Lower lobe of right lung (tissue), 2 donors: ENCODE measurements at places on chromosomes 4 and X.

DNA sequence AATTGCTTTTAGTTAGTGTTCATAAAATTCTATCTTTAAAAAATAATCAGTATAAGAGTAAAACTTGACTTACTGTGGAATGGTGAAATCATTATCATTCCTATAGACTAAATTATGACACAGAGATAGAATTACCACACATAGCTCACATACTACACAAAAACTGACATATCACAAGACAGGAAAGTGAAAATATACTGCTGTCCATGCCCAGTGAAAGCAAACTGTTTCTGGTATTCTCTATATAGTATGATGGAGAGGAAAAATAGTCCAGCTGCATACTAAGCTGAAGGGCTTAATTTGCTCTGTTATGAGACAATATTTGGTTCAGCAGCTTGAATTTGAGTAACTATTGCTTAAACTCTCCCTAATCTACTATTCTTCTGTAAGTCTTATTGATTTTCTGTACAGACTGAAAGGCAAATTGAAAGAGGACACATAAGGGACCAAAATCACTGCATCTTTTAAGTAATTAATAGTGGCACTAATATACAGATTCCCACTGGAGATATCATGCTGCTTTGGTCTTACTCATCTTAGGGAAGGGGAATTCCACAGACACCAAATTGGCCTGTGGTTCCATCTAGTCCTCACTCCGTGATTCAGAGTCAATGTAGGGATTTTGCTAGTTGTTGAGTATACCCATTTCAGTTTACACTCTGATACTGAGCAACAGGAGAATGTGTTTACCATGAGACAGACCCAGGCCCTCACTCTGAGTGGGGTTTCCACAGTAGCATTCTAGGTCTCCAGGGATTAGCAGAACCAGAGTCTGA lies 47.4 kb upstream of the AGA start:
- no peak for DNase-seq
- no peak overlapping the region for H3K27ac ChIP-seq
- no peaks in the 10 kb centered on the region for H3K36me3 ChIP-seq
- H3K27me3 ChIP-seq = no peaks in the 10 kb centered on the region
- H3K4me1 ChIP-seq = no peaks in the 10 kb centered on the region

DNA sequence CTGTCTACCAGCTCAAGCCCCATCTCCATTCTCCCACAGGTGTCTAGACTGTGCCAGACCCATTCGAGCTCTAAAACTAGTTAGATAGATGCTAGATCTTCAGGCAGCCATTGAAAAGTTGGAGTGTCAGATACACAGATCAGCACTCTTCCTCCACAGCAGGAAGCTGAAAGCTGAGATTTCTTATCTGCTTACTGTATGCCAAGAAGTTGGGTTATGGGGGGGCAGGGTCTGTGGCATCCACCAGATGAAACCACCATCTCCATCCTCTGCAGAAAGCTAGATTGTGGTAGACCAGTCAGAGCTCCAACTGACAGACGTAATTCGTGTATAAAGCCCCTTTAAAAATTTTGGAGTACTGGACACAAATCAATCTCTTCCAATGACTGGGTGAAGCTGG lies 54.8 kb downstream of the ADAM29 start:
- no peaks in the 10 kb centered on the region for H3K4me1 ChIP-seq
- no peak overlapping the region for H3K27ac ChIP-seq
- H3K4me3 ChIP-seq = no peak overlapping the region
- no peaks in the 10 kb centered on the region for H3K27me3 ChIP-seq
- DNase-seq = no peak

DNA sequence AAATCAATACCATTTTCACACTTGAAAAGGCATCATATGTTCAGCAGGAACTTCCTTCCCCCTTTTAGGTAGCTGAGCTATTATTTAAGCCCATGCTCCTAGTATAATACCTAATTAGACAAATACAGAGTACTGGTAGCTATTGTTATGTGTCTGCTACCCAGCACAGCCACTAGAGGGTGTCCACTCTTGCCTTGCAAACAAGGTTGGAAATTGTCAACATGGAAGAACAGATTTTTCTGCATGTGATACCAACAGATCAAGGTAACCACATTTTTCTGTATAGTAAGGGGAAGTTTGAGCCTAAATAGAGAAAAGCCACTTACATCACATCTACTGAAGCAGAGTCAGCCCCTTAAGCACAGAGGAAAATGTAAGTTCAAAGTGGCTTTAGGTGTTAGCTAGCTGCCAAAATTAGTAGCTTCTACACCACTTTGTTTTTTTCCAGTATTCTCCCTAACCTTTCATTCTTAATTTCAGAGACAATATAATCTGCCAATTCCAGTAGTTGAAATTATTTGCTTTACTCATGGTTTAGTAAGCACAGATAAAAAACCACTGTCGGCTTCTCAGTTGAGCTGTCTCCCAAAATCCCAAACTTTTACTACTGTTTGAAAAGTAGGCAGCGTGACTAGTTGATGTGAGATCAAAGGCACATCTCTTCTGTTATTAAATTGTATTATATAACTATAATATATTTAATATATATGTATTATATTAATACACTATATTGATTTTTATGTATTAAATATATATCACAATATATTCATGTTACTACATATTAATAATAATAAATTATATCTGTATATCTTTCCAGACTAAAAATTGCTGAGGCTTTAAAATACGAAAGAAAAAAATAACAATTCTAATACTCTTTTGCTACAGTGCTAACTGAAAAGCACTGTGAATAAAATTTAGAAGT lies 38.2 kb downstream of the EDNRA start:
- no peaks in the 10 kb centered on the region for H3K36me3 ChIP-seq
- DNase-seq = peak; percentile 51
- H3K27ac ChIP-seq = no peak overlapping the region
- no peaks in the 10 kb centered on the region for H3K4me1 ChIP-seq
- H3K4me3 ChIP-seq = no peak overlapping the region
- no peaks in the 10 kb centered on the region for H3K27me3 ChIP-seq

GRCh38 chrX:52576946-52577345 lies 60.1 kb upstream of the XAGE1B start:
- no peaks in the 10 kb centered on the region for H3K27me3 ChIP-seq
- H3K4me1 ChIP-seq = no peaks in the 10 kb centered on the region
- no peak overlapping the region for H3K27ac ChIP-seq
- no peaks in the 10 kb centered on the region for H3K36me3 ChIP-seq
- H3K4me3 ChIP-seq = no peak overlapping the region

DNA sequence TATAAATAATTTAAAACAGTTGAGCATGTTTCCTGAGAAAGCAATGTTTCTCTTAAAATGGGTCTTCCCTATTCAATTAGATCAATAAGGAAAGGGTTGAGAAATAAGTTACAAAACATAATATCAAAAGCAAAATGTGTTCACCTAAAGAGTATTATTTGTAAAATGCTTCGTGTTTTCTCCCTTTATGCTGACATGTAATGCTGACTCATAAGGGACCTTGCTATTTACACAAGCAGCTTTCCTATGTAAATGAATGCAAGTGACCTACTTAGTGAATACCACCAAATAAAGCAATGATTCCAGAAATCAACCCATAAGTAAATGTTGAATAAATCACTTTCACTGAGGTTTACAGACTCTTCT lies 91.5 kb downstream of the ELOVL6 start:
- H3K27me3 ChIP-seq = no peaks in the 10 kb centered on the region
- no peak overlapping the region for H3K27ac ChIP-seq
- H3K4me1 ChIP-seq = peaks cover 20% of the 10 kb centered on the region
- H3K4me3 ChIP-seq = no peak overlapping the region
- DNase-seq = no peak
- H3K36me3 ChIP-seq = no peaks in the 10 kb centered on the region

DNA sequence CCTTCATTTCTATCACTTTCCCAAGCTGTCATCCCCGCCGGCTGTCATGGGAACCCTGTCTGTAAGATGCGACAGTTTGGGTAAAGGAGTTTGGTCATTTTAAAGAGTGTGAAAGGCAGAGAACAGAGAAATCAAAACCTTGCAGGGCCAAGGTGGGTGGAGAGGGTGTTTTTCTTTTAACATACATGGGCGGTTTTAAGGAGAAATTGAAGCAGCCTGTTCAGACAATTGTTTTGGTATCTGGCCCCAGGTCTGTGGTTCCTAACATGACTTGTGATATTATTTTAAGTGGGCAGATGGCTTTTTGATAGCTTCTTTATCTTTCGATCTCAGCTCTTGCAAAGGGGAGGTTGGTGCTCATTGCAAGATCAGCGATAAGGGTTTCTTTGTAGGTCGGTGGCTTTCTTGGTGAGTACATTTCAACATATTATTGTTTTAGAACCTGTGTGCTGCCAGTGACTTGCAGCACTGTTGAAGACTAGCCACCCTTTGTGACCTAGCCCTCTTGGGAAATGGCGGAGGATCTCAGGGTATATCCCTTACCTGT lies 3.7 kb downstream of the PPP1R3F start:
- no peaks in the 10 kb centered on the region for H3K36me3 ChIP-seq
- no peak overlapping the region for H3K27ac ChIP-seq
- no peak for DNase-seq
- H3K27me3 ChIP-seq = no peaks in the 10 kb centered on the region
- peaks cover 29% of the 10 kb centered on the region for H3K4me1 ChIP-seq

- H3K36me3 ChIP-seq = no peaks in the 10 kb centered on the region
- no peaks in the 10 kb centered on the region for H3K4me1 ChIP-seq
These were observed 48.2 kb upstream of the PHOX2B start for GRCh38 chr4:41796545-41797210.

- no peaks in the 10 kb centered on the region for H3K27me3 ChIP-seq
- no peak overlapping the region for H3K4me3 ChIP-seq
- H3K4me1 ChIP-seq = no peaks in the 10 kb centered on the region
- DNase-seq = no peak
- no peaks in the 10 kb centered on the region for H3K36me3 ChIP-seq
These were observed 424.8 kb upstream of the MAD2L1 start for GRCh38 chr4:120491481-120491880.

GRCh38 chr4:118356731-118357130 lies 3.9 kb upstream of the PRSS12 start:
- no peak for DNase-seq
- peaks cover 31% of the 10 kb centered on the region for H3K27me3 ChIP-seq
- no peak overlapping the region for H3K4me3 ChIP-seq
- H3K36me3 ChIP-seq = no peaks in the 10 kb centered on the region
- no peak overlapping the region for H3K27ac ChIP-seq
- peaks cover 12% of the 10 kb centered on the region for H3K4me1 ChIP-seq

DNA sequence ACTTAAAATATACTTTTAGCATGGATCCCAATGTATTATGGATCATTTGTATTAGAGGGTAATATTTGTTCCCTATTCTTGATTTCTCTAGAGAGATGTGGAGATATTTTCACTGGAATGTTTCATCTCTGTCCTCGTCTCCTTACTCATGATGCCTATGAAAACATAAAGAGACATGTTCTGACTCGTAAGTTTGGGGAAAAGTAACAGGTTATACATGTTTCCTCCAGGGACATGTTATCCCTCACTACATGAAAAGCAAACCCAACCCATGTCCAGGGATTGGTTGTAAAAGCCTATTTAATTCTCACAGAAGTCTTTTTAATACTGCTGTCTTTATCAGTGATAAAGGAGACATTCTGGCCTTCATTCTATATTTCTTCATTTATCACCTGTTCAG lies 621.4 kb downstream of the GABRG1 start:
- no peak for DNase-seq
- H3K4me3 ChIP-seq = no peak overlapping the region
- H3K27me3 ChIP-seq = no peaks in the 10 kb centered on the region
- no peak overlapping the region for H3K27ac ChIP-seq
- H3K36me3 ChIP-seq = no peaks in the 10 kb centered on the region
- H3K4me1 ChIP-seq = no peaks in the 10 kb centered on the region

GRCh38 chr4:7254736-7255487 lies 62.6 kb downstream of the SORCS2 start:
- H3K4me1 ChIP-seq = no peaks in the 10 kb centered on the region
- H3K36me3 ChIP-seq = no peaks in the 10 kb centered on the region
- peaks cover under 1% of the 10 kb centered on the region for H3K27me3 ChIP-seq
- no peak overlapping the region for H3K27ac ChIP-seq
- H3K4me3 ChIP-seq = no peak overlapping the region
